Stimulated activated CD4-positive, alpha-beta T cell treated with anti-CD3 and anti-CD28 coated beads, Interleukin-1b, Interleukin-23, amount 100 ng/mL, for 48 hours (primary cell): ENCODE measurements at places on chromosomes 1 and 21.

GRCh38 chr1:232329103-232329813, 300.7 kb downstream of the SIPA1L2 start:
- no peak for DNase-seq

- DNase-seq, result no peak
Measured at GRCh38 chr1:184199036-184199435, 147.5 kb downstream of the TSEN15 start.

DNA sequence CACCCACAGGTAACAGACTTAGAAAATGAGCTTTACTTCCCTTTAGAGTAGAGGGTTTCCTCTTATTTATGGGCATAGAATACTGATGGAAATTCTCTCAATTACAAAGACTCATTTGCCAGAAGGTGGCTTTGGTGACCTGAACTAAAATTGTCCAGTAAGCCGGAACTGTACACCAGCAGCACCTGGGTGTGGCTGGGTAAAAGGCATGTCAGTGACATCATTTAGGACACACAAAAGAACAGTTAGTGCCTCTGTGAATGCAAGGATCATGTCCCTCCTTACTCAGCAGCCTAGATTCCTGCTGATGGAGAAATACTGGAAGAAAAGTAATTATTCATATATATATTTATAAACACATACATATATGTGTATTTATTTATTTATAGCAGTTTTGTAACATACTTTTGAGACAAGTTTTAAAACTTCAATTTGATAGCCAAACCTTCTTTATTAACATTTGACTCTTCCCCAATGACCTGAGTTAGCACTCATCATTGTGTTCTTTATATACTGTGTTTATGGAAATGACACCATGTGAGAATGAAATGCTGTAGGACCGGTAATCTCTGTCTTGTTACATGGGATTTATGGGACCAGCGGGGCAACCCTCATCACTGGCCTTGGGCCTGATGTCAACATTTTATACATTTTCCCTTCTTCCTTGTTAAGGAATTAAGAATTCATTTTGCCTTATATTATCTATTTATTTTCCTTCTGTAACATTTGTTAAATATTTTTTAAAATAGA, 274.4 kb downstream of the BRINP2 start:
- DNase-seq, result no peak

DNA sequence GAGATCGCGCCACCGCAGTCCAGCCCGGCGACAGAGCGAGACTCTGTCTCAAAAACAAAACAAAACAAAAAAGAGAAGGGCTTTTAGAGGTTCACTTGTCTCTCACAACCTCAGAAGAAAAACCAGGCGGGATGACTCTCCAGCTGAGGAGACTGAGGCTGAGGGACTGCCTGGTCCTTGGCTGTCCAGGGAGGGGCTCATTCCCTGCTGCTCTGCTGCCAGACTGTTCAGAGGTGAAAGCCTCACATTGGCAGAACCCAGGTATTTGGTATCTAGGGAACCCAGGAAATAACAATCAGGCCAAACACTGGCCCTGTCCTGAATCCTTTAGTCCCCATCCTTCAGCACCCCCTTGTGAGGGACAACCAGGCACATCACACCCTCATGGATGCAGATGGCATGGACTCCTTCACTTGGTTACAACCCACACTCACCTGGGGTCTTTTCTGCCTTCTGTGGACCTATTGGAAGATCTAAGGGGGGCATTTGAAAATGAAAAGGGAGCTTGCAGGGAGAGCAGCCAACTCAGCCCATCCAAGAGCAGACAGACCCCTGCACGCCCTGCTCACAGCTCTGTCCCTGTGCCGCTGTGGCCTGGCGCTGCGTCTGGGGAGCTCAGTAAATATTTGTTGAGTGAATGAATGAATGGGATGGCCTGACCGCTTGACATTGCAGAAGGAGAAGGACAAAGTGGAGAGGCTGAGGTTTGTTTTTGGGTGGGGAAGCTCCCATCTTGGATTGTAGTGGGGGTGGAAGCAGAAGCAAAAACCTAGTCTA, 33.4 kb downstream of the CD247 start:
- no peak for DNase-seq

GRCh38 chr1:226223786-226224244, 351 bp downstream of the MIXL1 start:
- DNase-seq, result no peak

DNA sequence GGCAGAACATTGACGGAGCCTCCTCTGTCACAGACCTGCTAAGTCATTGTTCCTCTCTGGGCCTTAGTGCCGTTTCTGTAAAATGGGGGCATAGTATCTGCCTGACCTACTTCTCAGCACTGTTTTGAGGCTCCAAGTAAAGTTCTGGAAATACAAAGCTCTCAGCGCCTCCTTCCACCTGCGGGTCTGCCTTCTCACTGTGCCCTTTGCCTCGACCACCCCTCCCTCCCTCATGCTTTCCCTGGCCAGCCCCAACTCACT, 15.4 kb upstream of the WASF2 start:
- no peak for DNase-seq

GRCh38 chr1:101145449-101145820, 91.4 kb upstream of the S1PR1 start:
- no peak for DNase-seq

- DNase-seq, result no peak
Measured at GRCh38 chr1:220843481-220844011, 35.7 kb upstream of the HLX start.

- no peak for DNase-seq
Measured at GRCh38 chr1:68010543-68010942, 39.9 kb downstream of the DIRAS3 start.

DNA sequence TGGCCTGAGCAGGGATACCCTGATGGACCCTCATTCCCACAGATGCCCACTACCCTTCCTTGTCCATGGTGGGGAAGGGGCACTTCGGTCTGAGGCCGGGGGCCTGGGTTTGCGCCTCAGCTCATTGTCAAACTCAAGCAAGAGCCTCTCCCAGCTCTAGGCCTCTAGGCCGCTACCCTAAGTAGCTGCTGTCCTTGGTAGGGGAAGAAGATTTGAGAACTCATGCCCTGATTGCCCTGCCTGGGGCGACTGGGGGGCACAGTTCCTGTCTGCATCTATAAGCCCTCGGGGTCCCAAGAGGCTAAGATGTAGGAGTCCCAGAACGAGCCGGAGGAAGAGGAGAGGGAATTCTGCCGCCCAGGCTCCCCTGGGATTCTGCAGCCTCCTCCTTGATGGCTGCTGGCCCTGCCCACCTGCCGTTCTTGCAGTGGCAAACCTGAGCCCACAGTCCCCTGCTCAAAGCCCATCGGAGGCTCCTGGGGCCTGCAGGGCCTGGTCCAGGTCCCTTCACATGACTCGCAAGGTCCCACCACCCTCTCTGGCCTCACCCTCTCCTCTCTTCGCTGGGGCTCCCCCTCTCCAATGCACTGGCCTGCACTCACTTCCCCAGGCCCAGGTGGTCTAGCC, 20.4 kb upstream of the CASZ1 start:
- DNase-seq, result no peak

DNA sequence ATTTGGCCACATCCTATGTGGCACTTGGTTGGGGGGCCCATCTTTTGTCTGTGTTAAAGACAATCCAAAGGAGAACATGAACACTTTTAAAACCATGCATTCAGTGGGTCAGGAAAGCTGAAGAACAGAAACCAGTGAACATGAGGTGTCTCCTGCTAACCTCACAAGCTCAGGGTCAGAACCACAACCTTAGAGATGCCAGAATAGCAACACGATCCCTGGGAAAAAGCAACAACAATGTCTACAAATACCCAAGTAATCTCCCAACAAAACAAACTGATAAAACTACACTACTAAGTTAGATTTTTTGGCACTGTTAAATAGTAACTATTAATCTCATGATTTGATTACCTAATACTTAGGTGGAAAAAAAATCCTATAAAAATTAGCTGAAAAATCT, 34.1 kb upstream of the GNG4 start:
- no peak for DNase-seq

DNA sequence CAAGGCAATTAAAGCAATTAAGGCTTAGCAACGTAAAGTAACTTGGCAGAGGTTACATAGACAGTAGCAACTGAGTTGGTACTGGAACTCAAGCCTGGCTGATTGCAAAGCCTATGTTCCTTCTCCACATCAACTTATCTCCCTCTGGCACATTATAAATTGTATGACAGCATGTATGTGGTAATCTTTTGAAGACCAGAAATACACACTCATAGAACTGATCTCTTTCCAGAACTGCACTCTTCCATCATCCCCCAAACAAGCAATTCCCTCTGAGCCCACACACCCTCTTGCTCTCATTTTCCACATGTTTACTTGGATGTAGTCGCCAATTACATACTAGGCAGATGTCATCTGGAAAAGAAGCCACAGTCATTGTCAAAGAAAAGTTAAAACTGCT, 502.2 kb downstream of the PLPP3 start:
- no peak for DNase-seq

DNA sequence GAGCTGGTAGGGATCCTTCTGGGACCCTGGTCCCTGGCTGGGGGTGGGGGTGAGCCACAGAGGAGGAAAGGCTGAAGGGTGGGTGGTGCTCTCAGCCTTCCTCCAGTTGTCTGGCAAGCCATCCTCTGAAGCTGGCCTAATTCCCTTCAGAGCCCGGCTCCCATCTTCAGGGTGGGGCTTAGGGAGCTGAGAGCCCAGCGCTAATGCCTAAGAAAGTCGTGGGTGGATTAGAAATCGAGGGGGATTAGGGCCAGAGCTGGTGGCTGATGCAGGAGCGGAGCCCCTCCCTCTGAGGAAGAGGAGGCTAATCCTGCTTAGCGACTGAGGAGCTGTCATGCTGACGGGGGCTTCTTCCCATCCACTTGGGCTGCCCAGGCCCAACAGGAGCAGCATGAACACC, 30.8 kb upstream of the DMBX1 start:
- no peak for DNase-seq

GRCh38 chr1:115402753-115403184, 64.7 kb upstream of the NGF start:
- DNase-seq, result no peak

DNA sequence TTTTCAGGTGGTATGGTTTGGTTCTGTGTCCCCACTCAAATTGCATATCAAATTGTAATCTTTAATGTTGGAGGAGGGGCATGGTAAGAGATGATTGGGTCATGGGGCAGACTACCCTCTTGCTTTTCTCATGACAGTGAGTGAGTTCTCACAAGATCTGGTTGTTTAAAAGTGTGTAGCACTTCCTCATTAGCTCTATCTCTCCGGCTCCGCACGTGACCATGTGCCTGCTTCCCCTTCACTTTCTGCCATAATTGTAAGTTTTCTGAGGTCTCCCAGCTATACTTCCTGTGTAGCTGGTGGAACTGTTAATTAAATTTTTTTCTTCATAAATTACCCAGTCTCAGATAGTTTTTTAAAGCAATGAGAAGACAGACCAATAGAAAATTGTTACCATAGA, 843.2 kb downstream of the AMY1C start:
- no peak for DNase-seq

DNA sequence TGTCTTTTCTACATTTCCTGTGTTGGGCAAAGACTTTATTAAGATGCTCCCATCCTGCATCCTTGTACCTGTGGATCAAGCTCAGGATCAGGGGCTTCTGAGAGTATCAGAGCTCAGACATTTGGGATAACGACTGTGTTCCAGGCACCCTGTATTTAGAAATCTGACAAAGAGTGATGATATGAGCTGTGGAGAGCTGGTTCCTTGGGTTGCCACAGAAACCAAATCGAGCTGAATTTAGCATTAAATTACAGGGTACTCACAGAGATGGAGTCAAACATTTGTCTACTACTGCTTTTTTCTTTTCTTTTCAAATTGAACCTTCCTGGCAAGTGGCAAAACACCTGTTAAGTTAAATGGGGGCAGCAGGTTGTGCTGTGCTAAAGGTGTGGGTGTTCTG, 110.6 kb downstream of the XCL2 start:
- DNase-seq, result no peak

- DNase-seq, result no peak
Measured at GRCh38 chr1:21027805-21028204, 148.9 kb downstream of the EIF4G3 start.

GRCh38 chr1:71292203-71292602, 211.4 kb upstream of the ZRANB2 start:
- DNase-seq, result no peak

DNA sequence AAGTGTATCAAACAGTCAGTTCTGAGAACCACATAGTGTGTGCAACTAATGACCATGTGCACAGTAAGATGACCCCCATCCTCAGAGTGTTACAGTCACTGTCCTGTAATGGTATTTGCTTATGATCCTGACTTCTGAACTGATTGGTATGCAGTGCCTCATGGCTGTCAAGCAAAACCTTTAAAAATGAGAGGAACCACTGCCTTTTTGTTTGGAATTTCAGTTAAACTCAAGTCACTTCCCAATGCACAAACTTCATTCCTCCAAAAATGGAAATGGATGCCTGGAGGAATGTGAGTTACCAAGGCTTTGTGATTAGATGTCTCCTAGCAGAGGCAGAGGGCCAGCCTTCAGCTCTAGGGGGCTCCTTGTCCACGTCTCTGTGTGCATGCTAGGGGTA, 10.5 kb downstream of the C1orf198 start:
- no peak for DNase-seq

- no peak for DNase-seq
Measured at GRCh38 chr1:167229719-167230385, 9.2 kb downstream of the POU2F1 start.

GRCh38 chr1:30735124-30735523, 11.7 kb upstream of the MATN1 start:
- no peak for DNase-seq

DNA sequence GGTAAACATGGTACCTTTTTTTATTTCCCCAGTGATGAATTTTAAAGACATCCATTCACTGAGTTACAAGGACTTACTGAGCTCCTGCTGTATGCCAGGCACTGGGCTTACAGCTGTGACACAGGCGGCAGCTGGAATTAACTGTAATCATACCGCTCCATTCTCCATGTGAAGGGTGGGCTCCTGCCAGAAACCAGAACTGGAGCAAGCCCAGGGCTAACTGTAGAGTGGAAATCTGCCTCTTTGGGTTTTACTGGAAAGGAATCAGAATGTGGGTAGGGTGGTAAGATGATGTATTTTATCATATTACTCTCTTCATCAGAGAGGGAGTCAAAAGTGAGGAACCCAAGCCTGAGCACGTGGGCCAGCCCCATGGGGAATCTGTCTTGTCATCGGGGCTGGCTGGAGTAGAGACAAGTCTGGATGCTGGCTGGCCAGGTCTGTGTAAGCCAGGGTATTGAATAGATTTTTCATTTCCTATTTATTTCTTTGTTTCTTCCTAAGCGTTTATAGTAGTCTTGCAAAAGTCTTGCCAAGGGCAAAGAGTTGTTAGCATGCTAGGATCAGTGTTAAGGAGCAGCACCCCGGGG, 21.5 kb downstream of the FGGY start:
- no peak for DNase-seq

GRCh38 chr1:17768651-17769241, 13.6 kb downstream of the ACTL8 start:
- no peak for DNase-seq

GRCh38 chr1:36876990-36877389, 157.3 kb downstream of the GRIK3 start:
- no peak for DNase-seq

DNA sequence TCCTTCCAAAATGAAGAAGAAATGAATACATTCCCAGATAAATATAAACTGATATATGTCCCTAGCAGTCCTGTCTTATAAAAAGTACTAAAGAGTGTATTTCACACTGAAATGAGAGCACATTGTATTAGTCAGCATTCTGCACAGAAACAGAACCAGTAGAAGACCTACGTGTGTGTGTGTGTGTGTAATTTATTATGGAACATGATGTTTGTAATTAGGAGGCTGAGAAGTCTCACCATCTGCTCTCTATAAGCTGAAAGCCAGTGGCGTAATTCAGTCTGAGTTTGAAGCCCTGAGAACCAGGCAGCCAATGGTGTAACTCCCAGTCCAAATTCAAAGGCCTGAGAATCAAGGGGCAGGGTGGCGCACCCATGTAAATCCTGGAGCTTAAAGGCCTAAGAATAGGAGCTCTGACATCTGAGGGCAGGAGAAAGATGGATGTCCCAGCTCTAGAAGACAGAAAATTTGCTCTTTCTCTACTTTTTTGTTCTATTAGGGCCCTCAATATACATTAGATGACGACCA, 146.5 kb upstream of the LYPLAL1 start:
- DNase-seq, result no peak
